ENCODE measurements at places on chromosomes 5 and 9.

DNA sequence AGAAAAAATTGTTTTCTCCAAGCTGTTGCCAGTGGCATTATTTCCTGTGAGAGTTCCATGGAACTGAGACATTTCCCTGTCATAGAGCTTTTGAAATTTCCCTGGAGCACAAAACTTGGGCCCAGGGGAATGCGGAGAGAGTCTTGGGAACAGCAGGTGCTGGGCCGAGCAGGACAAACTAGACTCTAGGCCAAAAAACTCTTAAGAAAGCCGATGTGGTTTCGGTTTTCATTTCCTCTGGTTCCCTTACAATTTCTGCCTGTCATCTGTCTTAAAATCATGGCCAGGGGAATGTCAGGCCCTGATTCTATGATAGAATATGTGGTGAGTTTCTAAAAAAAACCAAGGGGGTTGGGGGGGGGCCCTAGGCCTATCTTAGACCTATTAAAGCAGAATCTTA lies 4.6 kb downstream of the SLC35A4 start:
- no peak for DNase-seq

DNA sequence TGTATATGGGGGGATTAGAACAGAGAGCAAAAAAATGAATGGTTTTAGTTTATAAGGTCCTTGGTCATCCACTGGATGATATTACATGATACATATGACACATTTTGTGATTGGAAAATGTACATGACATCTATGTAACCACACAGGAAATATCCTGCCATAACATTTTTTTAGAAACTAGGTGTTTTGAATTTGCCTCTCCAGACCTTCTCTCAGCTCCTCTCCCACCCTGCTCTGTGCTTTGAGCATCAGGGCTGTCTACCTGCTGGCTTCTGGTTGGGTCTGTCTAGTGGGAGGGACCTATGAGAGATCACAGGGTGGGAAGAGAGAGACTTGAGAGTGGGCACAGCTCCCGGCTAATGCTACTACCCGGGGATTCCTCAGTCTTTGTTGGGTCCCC lies 24.4 kb downstream of the AKNA start:
- DNase-seq, result no peak

- peak; percentile 76 for DNase-seq
Observed at GRCh38 chr9:99140685-99141314, 35.9 kb downstream of the TGFBR1 start.

DNA sequence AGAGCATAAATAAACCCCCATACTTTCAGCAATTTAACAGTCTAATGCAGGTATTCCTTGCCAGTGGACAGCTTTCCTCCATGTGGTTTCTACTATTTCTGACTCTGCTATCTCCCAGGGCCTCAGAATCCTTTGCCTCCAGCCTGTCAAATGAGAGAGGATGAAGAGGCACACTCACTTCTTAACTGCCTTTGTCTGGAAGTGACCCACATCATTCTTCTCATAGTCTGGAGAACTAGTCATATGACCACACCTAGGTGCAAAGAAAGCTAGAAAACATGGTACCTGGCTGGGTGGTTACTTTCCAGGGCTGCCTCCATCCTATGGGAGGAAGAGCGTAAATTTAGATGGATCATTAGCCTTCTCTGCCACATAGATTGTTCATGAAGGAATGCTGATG lies 22.5 kb downstream of the PALM2AKAP2 start:
- DNase-seq, result no peak

- DNase-seq, result no peak
Observed at GRCh38 chr5:35741126-35741716, 115.5 kb upstream of the IL7R start.

DNA sequence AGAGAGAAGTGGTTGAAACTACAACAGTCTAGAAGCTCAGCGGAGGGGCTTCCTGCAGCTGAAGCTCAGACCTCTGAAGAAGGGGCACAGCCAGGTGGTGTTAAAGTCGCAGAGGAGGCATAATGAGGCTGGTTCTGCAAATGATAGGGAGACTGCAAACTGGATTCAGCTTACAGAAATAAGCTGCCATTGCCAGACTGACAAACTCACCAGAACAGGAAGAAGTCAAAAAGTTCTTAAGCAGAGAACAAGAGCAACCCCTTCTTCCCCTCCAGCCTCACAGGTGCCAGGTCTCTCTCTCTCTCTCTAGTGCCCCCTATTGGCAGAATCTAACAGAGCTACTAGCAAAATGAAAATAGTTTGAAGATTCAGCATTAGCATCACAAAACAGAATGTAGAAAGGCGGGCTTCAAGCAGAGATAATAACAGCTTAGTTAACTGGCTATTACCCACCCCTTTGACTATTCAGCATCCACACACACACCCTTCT lies 76.7 kb downstream of the GRAMD2B start:
- peak; percentile 30 for DNase-seq

- DNase-seq, result no peak
Observed at GRCh38 chr9:124810663-124811355, 33.9 kb downstream of the OLFML2A start.

- DNase-seq, result no peak
Observed at GRCh38 chr5:38424148-38425060, 132.0 kb downstream of the LIFR start.

GRCh38 chr9:138025417-138025816 lies 147.8 kb downstream of the CACNA1B start:
- DNase-seq, result no peak

DNA sequence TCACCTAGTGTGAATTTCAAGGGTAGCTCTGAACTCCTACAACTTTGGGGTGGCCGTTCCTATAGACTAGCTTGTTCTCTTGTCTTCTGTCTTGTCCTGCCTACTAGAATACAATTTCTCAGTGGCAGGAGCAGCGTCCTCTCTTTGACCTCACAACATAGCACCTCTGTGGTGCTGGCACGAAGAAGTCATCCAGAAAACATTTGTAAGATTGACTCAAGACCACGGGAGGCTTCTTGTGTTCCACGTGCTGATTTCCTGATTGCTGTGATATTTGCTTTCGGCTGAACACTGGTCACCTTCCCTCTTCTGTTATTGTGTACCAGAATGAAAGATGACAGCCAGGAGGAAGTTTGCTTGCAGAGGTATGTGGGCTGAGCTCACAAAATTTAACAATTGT lies 27.0 kb downstream of the SLC1A1 start:
- no peak for DNase-seq

DNA sequence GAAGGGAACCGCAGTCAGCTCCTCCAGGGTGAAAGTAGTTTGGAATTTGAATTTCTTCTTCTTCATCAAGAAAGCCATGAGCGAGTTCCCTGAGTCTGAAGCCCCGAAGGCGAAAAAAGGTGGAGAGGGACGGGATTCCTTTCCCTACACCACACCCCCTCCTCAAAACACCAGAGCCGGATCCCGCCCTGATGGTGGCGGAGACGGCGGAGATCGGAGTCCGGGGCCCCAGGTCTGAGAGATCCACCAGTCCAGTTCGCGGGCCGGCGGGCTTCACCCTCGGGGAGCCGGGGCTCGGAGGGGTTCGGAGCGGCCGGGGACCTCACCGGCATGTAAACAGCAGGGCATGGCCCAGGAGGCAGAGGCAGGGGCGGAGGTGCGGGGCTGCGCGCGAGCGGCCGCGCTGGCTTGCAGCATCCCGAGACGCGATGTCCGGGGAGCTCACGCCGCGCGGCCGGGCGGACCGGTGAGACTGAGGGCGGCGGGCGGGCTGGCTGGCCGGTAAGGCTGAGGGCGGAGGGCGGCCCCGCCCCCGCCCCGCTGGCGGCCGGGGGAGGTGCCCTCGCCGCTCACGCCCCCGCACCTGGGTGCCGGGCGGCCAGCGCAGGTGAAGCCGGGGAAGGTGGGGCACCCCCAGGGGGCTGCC lies 606 bp downstream of the EEIG1 start:
- DNase-seq, result no peak

DNA sequence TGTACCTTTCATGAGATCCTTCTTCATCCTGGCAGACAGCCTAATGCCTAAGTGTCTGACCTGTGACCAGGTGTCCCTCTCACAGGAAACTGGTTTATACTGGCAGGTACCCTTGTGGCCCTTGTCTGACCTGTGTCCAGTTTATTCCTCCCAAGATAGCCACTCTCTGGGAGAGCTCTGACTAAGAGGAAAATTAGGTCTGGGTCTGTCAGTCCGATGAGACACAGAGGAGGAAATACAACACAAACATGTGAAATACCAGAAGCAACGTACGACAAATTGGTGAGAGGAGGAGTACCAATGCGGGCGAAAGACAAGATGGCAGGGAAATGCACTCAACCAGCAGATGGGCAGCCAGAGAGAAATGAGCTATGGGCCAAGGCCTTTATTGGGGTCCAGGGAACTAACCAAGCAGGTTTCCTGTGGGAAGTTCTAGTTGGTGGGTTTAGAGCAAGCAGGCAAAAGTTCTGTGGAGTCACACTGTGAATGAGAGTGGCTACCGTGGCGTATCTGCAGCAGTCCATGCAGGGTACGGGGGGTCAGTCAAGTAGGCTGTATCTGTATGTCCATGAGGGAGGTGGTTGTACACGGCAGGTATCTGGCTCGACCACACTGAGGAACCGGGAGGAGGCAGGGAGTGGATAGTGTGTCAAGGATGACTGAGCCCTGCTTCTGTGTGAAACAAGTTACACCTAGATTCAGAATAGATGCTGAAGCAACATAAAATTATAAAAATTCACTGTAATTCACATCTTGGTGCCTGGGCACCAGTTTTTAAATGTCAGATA lies 109.0 kb downstream of the MLLT3 start:
- no peak for DNase-seq

- no peak for DNase-seq
Observed at GRCh38 chr5:162474239-162474638, 406.7 kb downstream of the GABRG2 start.

GRCh38 chr9:21579247-21579671 lies 97.1 kb upstream of the IFNE start:
- no peak for DNase-seq

DNA sequence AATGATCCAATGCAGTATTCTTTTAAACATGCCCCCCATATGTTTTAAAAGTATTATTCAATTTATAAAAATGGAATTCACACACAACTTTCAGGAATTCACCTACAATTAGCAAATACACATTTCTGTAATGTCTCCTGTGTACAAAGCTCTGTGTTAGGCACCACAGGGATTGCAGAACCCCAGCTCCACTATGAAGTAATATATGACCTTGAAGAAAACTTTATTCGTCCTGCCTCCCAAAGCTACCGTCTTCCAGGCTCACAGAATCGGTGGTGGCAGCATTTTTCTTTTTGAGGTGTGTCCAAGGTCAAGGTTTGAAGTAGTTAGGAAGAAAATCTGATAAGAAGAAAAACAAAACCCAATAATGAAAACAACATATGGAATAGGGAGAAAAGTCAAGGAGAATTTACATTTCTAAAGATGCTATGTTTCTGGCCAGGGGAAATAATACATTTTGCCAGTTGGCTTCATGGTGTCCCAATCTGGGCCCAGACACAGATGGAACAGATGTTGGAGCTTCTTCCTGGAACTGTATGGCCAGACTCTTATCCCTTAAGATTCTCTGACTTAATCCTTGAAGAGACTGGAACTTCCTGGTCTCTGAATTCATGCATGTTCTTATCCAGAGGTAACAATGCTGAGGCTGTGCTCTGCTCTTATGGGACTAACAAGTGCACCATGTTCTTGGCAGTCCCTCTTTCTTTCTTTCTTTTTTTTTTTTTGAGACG lies 22.0 kb upstream of the LVRN start:
- no peak for DNase-seq

GRCh38 chr9:128863647-128864046 lies 18.1 kb downstream of the KYAT1 start:
- DNase-seq, result peak; percentile 51

DNA sequence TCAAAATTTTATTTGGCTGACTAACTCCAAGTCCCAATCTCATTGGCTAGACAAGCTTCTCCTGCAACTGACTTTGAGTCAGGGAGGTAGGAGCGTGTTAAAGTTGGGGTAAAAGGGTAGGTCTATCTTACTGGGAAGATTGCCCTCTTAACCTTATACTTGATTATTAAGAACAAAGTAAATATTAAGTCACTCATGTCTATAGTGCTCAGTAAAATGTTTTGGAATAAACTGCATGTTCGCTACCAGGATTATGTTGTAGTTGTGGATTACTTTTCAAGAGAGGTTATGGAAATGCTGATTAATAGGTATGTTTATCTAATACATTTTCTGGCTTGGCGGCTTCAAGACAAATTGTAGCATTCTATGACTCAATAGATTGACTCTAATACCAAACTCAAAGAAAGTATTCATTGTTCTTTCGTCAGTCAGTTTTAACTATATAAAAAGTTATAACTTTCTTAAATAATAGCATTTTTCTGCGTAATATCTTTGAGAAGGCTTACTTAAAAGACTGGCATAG lies 539.1 kb downstream of the PSAT1 start:
- DNase-seq, result no peak

- no peak for DNase-seq
Observed at GRCh38 chr5:141077826-141078225, 16.6 kb upstream of the PCDHB2 start.

- DNase-seq, result peak; percentile 80
Observed at GRCh38 chr5:39948867-39949468, 524.2 kb upstream of the DAB2 start.

GRCh38 chr5:124842725-124843595 lies 96.5 kb upstream of the ZNF608 start:
- no peak for DNase-seq

DNA sequence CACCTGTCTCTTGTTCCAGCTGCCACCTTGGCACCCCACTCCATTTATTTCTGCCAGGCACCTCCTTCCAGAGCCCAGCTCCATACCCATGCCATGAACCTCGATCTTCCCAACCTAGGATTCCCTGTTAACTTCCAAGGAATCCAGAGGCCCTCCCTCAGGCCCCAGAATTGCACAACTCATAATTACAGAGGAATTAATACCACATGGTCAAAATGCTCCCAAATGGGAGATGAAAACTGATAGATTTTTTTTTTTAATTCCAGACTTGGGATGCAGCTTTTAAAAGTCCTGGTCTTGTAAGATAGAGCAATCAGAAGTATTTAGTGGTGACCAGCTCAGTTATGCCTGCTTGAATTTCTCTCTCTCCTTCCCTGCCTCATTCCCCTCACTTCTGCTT lies 96.2 kb upstream of the CCDC112 start:
- DNase-seq, result no peak

GRCh38 chr9:116594547-116594946 lies 92.6 kb upstream of the TRIM32 start:
- DNase-seq, result peak; percentile 3

- DNase-seq, result peak; percentile 76
Observed at GRCh38 chr9:110995420-110996340, 42.6 kb downstream of the LPAR1 start.
